Lower lobe of right lung (tissue), 2 donors: ENCODE measurements at places on chromosomes 1 and 21. TPM values are rescaled to one million over a fixed set of nuclear protein-coding genes. Genes with fewer than 3 reads are reported as not detected.

The IL10 gene
- 1.4 TPM for total RNA-seq

DNA sequence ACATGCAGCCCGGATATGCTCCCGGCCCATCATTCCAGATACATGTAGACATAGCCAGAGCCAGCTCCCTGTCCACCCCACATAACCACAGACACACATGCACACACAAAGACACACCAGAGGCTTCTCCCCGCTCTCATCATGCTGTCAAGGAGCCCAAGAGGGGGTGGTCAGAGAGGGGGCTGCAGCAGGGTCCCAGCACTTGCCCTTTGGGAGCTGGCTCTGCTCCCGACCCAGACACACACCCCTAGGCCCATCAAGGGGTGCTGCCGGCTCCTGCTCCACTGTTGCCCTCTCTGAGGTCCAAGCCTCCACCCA is 2.6 kb downstream of the PTAFR start:
- H3K36me3 ChIP-seq: no peaks in the 10 kb centered on the region
- no peaks in the 10 kb centered on the region for H3K27me3 ChIP-seq
- H3K4me1 ChIP-seq: peaks cover 53% of the 10 kb centered on the region
- DNase-seq: peak; percentile 43

GRCh38 chr1:234759888-234760287 is 149.9 kb upstream of the IRF2BP2 start:
- no peaks in the 10 kb centered on the region for H3K36me3 ChIP-seq
- DNase-seq: no peak
- H3K27me3 ChIP-seq: no peaks in the 10 kb centered on the region
- H3K4me3 ChIP-seq: no peak overlapping the region

- no peak overlapping the region for H3K4me3 ChIP-seq
- no peaks in the 10 kb centered on the region for H3K36me3 ChIP-seq
- peaks cover 6% of the 10 kb centered on the region for H3K27me3 ChIP-seq
- H3K27ac ChIP-seq: no peak overlapping the region
- no peak for DNase-seq
Observed at GRCh38 chr21:41957991-41958766, 4.4 kb upstream of the C2CD2 start.

GRCh38 chr1:221797506-221797905 is 55.6 kb upstream of the DUSP10 start:
- H3K36me3 ChIP-seq: no peaks in the 10 kb centered on the region
- no peak overlapping the region for H3K4me3 ChIP-seq
- no peaks in the 10 kb centered on the region for H3K27me3 ChIP-seq
- DNase-seq: no peak

GRCh38 chr1:36457691-36458090 is 6.5 kb downstream of the MRPS15 start:
- peaks cover 78% of the 10 kb centered on the region for H3K36me3 ChIP-seq
- DNase-seq: no peak
- no peak overlapping the region for H3K27ac ChIP-seq
- peaks cover 28% of the 10 kb centered on the region for H3K4me1 ChIP-seq
- no peaks in the 10 kb centered on the region for H3K27me3 ChIP-seq
- H3K4me3 ChIP-seq: no peak overlapping the region
